ENCODE measurements at places on chromosomes 5 and 9.

DNA sequence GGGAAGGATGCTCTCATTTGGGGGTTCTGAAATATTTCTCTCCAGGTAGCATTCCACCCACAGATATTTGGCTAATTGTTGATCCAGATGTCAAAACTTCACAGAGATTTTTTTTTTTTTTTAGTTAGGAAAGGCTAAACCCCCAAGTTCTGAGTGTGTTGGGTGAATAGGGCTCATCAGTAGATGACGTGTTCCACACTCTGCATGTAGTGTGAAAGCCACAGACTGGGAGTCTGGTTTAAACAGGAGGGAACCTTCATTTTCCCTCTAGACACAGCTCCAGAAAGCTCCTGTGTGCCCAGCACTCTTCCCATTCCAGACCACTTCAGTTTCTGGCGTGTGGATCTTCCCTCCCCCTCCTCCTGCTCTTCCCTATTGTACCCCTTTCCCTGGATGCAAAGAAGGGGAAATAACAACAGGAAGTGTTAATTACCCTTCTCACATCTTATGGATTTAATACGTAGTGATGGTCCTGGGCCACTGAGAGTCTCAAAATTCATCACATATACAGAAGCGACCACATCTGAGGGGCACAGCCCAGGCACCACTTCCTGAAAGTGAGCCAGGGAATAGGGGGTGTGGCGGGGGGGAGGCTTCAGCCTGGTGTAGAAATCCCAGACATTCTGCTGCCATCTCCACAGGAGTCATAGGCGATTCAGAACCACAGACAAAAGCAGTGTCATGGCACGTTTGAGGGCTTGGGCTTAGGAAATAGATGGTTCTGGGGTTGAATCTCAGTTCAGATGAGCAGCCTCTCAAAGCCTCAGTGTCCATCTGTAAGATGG lies 65.1 kb downstream of the DAP start:
- no peak for DNase-seq

GRCh38 chr5:137279521-137280231 lies 219.4 kb downstream of the SPOCK1 start:
- DNase-seq, result peak; percentile 20

- DNase-seq, result no peak
These were observed 88.8 kb upstream of the DMRT1 start for GRCh38 chr9:752681-753200.

DNA sequence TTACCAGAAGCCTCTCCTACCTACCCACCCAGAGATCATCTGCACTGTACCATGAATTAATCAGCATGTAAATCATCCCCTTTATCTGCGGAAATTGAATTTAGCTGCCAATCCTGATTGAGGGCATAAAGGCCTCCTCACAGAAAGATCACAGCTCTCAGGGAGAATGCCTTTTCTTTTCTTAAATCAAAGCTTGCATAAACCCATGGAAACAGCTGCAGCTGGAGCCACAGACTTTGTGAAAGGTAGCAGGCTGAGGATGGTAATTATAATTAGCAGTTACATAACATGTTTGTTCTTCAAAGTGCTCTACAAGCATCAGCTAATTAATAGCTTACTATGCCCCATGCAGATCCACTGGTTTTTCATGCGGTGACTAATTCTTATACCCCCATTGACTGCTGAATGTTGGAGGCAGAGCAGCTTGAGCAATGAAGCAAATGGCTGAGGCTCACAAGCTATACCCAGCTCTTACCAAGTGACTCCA lies 54.6 kb downstream of the SUSD1 start:
- DNase-seq, result no peak

DNA sequence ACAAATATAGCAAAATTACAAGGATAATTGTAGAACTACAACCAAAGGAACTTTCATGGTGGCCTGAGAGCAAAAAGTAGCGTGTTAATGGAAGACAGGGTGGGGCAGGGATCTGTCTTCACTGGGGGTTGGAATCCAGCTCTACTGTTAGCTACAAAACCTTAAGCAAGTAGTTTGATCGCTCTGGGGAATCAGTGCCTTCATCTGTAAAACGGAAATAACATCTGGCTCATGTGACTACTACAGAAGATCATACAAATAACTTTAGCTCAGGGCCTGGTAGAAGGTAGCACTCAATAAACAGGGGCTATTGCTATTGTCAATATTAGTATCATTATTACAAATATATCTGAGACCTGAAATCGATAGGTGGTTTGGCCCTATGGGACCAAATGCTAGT lies 40.4 kb downstream of the ZNF608 start:
- no peak for DNase-seq

DNA sequence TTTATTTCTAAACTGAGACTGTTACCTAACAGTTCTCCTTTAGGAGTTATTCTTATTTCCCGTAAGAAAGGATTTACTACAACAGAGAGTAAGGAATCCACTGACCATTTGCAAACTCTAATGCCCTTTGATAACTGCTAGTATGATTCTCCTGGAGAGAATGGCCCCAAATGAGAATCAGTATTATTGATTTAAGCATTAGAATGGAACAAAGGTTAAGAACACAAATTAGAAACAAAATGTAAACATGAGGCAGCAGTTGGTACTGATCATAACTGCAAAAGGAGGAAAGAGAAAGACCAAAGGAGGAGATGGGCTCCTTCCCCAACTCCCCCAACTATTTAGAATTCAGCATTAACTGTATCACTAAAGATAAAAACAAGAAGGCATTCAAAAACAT lies 30.7 kb downstream of the PSIP1 start:
- no peak for DNase-seq

DNA sequence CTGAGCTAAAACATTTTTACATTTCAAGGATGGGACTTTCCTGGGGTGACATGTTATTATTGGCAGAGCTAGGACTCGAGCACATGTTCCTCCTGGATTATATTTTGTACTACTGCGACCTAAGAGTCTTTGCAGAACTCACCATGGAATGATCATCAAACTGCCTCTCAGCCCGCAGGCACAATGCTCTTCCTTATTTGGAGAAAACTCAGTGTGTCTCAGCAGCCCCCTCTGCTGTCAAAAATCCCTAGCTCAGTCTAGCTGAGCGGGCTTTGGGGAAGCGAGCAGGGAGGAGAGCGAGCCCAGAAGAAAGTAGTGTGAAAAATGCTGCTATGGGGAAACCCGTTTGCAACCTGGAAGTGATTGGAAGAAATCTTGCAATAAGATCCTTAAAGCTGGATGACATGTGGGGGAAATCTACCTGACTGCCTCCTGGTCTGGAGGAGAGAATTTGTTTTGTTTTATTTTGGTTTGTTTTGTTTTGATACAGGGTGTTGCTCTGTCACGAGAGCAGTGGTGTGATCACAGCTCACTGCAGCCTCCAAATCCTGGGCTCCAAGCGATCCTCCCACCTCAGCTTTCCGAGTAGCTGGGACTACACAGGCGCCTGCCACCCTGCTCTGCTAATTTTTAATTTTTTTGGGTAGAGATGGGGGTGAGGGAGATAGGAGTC lies 89.9 kb upstream of the CLINT1 start:
- peak; percentile 62 for DNase-seq

GRCh38 chr9:114000671-114001409 lies 77.3 kb downstream of the AMBP start:
- DNase-seq, result no peak

DNA sequence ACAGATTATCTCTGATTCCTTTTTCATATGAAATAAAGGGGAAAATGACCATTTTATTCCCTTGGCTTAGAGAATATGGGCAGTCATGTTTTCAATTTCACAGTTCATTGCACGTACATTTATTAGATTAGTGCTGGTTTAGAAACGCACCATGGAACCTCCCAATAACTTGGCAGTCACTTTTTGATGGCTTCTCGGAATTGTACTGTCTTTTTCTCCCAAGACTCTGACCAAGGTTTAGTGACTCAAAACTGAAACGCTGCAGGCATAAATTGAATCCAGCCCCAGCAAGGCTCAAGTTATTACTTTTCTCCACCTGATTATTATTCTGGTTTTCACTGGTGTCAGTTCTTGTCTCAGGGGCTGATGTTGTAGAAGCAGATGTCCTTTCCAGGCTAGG lies 55.6 kb upstream of the EGFLAM start:
- no peak for DNase-seq

- DNase-seq, result no peak
These were observed 103.2 kb downstream of the PDE4D start for GRCh38 chr5:59790376-59790775.

DNA sequence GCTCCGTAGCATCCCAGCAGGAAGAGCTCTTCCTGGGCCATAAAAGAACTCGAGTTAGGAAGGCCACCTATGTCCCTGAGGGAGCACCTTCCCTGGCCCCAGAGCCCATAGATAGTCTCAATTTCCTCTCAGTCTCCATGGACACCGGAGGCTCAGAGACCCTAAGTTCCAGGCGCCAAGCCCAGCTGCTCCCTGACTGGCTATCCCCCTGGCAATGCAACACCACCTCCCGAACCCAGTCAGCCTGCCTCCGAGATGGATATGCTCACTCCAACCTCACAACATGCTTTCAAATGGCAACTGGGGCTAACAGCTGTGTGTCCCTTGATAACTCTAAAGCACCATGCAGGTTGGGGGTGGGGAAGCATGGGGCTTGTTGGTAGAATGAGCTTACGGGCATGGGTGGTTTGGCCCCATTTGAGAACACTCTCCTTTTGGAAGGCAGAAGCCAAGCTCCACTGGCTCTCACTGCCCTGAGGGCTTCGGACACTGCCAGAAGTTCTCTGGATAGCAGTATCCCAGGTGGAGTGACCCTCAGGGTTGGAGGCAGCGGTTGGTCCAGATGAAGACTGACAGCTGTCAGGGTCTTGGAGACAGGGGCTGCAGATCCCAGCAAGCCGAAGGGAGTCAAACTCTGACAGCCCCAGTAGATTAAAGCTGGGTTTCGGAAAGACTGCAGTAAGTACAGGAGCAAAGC lies 165.3 kb downstream of the PAX5 start:
- DNase-seq, result no peak

DNA sequence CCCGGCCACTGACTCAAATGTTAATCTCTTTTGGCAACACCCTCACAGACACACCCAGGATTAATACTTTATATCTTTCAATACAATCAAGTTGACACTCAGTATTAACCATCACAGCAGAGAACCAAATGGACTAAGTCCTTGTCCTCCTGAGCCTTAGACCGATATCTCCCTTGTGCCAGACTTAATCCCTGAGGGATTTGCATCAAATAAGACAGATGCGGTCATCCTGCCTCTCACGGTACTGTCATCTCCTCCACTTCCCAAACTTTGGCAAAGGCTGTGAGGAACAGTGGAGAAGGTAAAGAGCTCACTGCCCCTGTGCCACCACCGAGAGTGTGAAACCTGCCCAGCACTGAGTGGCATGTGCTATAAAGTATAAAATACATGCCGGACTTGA lies 6.5 kb upstream of the PRRC2B start:
- DNase-seq, result no peak

DNA sequence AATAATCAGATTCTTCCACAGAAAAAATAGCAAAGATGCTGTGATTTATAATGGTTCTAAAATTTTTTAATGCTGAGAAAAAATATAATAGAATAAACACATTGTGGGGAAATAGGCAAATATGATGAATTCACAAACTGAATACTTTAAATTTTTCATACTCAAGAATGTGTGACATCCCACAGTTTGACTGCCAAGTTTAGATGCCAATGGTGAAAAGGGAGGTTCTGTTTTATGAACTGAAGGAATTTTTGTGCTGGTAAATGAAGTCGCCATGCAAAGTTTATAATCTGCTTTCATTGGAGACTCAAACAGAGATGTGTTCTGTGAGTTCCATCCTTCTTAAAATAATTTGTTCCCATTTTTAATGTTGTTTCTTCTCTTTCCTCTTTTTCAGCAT lies 367.5 kb upstream of the ADAMTS16 start:
- no peak for DNase-seq
